Smooth muscle cell of trachea (primary cell): ENCODE measurements at places on chromosomes 5 and 9. TPM values are rescaled to one million over a fixed set of nuclear protein-coding genes. Genes with fewer than 3 reads are reported as not detected.

TLE1 gene
- 29.7 and 47.1 TPM in 2 replicates for total RNA-seq

ZNF608 gene
- total RNA-seq, result 13.4 and 17.3 TPM in 2 replicates

KIF12 gene
- total RNA-seq, result under 0.01 TPM in 1 of 2 replicates, not detected in the other

SLC23A1 gene
- 0.50 TPM in 1 of 2 replicates, not detected in the other for total RNA-seq

PAEP gene
- total RNA-seq, result not detected in 2 replicates

DIRAS2 gene
- total RNA-seq, result under 0.01 and 0.66 TPM in 2 replicates

SPATA31D4 gene
- total RNA-seq, result not detected in 2 replicates

FOXD4L6 gene
- total RNA-seq, result not detected in 2 replicates

AMBP gene
- 0.15 and 0.17 TPM in 2 replicates for total RNA-seq

C8G gene
- total RNA-seq, result not detected in 2 replicates

ELAVL2 gene
- 0.15 and 0.17 TPM in 2 replicates for total RNA-seq

BSPRY gene
- total RNA-seq, result not detected in 2 replicates

PFN3 gene
- not detected in 2 replicates for total RNA-seq

RMRP gene
- 6,137 and 10,606 TPM in 2 replicates for total RNA-seq

PCDHA10 gene
- under 0.01 and 0.17 TPM in 2 replicates for total RNA-seq

PPIC gene
- total RNA-seq, result 57.7 and 69.8 TPM in 2 replicates

PRKACG gene
- total RNA-seq, result not detected in 2 replicates

OR1Q1 gene
- total RNA-seq, result not detected in 2 replicates

GPR150 gene
- total RNA-seq, result 0.29 and 0.66 TPM in 2 replicates

CER1 gene
- not detected in 2 replicates for total RNA-seq

PCDHB8 gene
- 0.50 TPM in 1 of 2 replicates, not detected in the other for total RNA-seq

TAF11L10 gene
- not detected in 2 replicates for total RNA-seq

KIF2A gene
- total RNA-seq, result 55.9 and 71.3 TPM in 2 replicates

FAM153A gene
- total RNA-seq, result 0.66 TPM in 1 of 2 replicates, not detected in the other

LCN9 gene
- total RNA-seq, result not detected in 2 replicates

SLC6A3 gene
- total RNA-seq, result under 0.01 TPM in 1 of 2 replicates, not detected in the other

IL3 gene
- total RNA-seq, result not detected in 2 replicates

TNC gene
- total RNA-seq, result 85.3 and 293 TPM in 2 replicates

CATSPER3 gene
- total RNA-seq, result 0.17 TPM in 1 of 2 replicates, not detected in the other

C9 gene
- under 0.01 TPM in 1 of 2 replicates, not detected in the other for total RNA-seq

FBP2 gene
- not detected in 2 replicates for total RNA-seq

TLN1 gene
- total RNA-seq, result 445 and 453 TPM in 2 replicates

MXD3 gene
- 3.0 and 30.5 TPM in 2 replicates for total RNA-seq

ANKRD18B gene
- 0.87 and 2.6 TPM in 2 replicates for total RNA-seq

HAVCR2 gene
- 1.0 and 2.2 TPM in 2 replicates for total RNA-seq

HAVCR1 gene
- total RNA-seq, result 0.17 TPM in 1 of 2 replicates, not detected in the other

TBC1D2 gene
- 5.2 and 15.9 TPM in 2 replicates for total RNA-seq

PCDHA1 gene
- total RNA-seq, result under 0.01 TPM in 1 of 2 replicates, not detected in the other

PCDHB16 gene
- 0.15 and 0.50 TPM in 2 replicates for total RNA-seq

TUSC1 gene
- 7.4 and 9.9 TPM in 2 replicates for total RNA-seq

SLC34A1 gene
- total RNA-seq, result not detected in 2 replicates

LIFR gene
- 23.4 and 29.8 TPM in 2 replicates for total RNA-seq

CRHBP gene
- total RNA-seq, result under 0.01 and 3.5 TPM in 2 replicates
